Karpas-422 (cell line): ENCODE measurements at places on chromosomes 3 and 15. TPM values are rescaled to one million over a fixed set of nuclear protein-coding genes. Genes with fewer than 3 reads are reported as not detected.
A peak's percentile ranks its signal among the peaks of the same experiment; 100 is the strongest.

DNA sequence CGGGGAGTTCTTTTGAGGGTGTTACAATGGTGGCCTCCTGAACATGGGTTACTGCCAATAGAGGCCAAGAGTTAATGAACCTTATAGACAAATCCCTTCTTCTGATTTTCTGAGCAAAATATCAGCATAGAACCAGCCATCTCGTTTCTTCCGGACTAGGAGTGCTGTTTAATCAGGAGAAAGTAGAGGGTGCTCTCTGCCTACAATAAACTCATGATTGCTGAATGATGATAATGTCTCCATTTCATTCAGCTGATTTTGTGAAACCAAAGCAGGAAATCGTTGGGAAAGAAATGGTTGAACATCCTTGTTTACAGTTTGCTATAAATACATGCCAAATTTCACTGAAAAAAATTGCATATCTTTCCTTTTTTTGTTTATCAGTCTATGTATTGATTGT, 142.8 kb upstream of the PLSCR5 start:
- no peaks in the 10 kb centered on the region for H3K36me3 ChIP-seq
- H3K4me3 ChIP-seq = no peak overlapping the region
- no peaks in the 10 kb centered on the region for H3K27me3 ChIP-seq

DNA sequence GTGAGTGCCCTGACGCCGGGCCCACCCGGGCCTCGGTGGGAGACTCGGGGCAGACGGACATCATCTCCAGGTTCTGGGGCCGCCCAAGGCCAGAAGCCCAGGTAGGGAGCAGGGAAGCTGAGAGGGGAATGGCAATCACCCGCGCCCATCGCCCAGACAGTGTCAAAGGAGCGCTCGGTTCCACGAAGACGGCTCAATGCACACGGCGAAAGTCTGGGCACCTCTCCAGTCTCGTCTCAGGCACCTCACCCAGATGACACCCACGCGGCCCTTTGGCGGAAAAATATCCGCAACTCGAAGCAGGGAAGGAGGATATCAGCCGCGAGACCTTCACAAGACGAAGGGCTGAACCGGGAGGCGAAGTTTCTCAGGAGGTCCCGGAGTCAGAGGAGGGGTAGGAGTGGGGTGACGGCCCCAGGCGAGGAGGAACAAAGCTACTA, 916 bp downstream of the IL17RD start:
- H3K36me3 ChIP-seq = no peaks in the 10 kb centered on the region
- H3K4me3 ChIP-seq = no peak overlapping the region
- DNase-seq = no peak
- H3K27me3 ChIP-seq = no peaks in the 10 kb centered on the region

DNA sequence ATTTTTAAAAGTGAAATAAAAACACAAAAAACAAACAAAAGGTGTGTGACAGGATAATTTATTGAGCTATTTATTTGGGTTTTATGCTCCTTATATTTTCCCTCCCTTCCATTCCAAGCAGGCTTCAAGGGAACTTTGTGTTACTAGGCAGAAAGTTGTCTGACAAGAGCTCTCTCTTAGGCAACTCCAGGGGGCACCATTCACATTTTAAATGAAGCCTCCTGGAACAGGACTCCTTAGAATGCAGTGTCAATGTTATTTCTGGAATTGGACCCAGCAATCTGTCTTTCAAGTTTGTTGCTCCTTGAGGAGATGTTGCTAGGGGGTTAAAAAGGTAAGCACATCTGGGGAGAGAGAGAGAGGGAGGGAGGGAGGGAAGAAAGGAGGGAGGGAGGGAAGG, 5.4 kb upstream of the RFX7 start:
- peaks cover 21% of the 10 kb centered on the region for H3K4me1 ChIP-seq
- no peak overlapping the region for H3K27ac ChIP-seq
- H3K4me3 ChIP-seq = no peak overlapping the region
- no peaks in the 10 kb centered on the region for H3K36me3 ChIP-seq

- peak; percentile 63 for DNase-seq
- H3K4me3 ChIP-seq = 0 out of 2 replicates have a peak overlapping the region, but pooled peaks have one; percentile 5
- H3K36me3 ChIP-seq = no peaks in the 10 kb centered on the region
- H3K27ac ChIP-seq = no peak overlapping the region
- H3K4me1 ChIP-seq = peaks cover 50% of the 10 kb centered on the region
Measured at GRCh38 chr3:134809427-134810051, 14.5 kb downstream of the EPHB1 start.

DNA sequence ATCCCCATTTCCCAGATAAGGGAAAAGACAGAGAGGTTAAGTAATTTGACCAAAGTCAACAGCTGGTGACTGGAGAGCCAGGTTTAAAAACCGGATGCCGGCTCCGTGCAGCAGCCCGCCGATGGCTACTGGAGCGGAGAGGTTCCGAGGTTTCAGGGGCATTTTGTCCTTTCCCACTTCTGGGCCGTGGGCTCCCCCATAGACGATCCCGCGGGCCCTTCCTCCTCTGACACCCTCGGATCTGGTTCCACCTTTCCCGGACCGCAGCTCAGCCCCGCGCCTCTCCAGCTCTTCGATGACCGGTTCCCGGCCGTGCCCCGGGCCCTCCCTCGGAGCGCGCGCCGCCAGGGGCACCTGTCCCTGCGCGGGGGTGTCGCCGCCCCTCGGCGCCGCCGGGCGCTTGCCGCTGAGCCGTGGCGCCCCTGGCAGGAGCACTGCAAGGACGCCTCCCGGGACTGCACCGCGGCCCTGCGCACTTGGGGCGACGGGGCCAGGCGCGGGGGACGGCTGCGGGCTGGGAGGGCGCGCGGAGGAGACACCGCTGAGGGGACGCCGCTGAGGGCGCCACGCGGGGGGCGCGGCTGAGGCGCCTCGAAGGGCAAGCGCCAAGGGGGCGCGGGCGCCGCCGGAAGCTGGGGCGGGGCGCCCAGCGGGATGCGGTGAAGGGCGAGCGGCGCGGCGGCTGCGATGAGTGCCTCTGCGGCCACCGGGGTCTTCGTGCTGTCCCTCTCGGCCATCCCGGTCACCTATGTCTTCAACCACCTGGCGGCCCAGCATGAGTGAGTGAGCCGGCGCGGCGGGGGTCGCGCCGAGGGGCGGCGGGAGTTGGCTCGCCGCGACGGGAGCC, at the start of gene TM6SF1:
Gene TM6SF1, plus strand, starts transcription at position 652 of the 847 bp plus-strand sequence. Its CDS starts 36 bp downstream, at position 688.
- no peak within 1 kb of the TSS for H3K27ac ChIP-seq
- no peaks in the 10 kb centered on the region for H3K27me3 ChIP-seq
- no peak within 1 kb of the TSS for H3K4me3 ChIP-seq
- DNase-seq = no peak
- H3K4me1 ChIP-seq = no peaks in the 10 kb centered on the region
- H3K36me3 ChIP-seq = no peaks in the 10 kb centered on the region

Gene ALG1L2
- not detected in 2 replicates for total RNA-seq

- H3K27ac ChIP-seq = no peak overlapping the region
- no peak overlapping the region for H3K4me3 ChIP-seq
- no peaks in the 10 kb centered on the region for H3K36me3 ChIP-seq
- H3K4me1 ChIP-seq = no peaks in the 10 kb centered on the region
Measured at GRCh38 chr15:45087513-45087912, 26.5 kb downstream of the DUOX2 start.

Gene SCAMP5
- 46.6 and 54.0 TPM in 2 replicates for total RNA-seq

GRCh38 chr3:178002113-178002512, 534.1 kb upstream of the KCNMB2 start:
- H3K4me3 ChIP-seq = no peak overlapping the region
- H3K27ac ChIP-seq = no peak overlapping the region
- H3K36me3 ChIP-seq = no peaks in the 10 kb centered on the region
- H3K4me1 ChIP-seq = no peaks in the 10 kb centered on the region
- no peak for DNase-seq

Gene PARP15
- 27.7 and 54.3 TPM in 2 replicates for total RNA-seq

DNA sequence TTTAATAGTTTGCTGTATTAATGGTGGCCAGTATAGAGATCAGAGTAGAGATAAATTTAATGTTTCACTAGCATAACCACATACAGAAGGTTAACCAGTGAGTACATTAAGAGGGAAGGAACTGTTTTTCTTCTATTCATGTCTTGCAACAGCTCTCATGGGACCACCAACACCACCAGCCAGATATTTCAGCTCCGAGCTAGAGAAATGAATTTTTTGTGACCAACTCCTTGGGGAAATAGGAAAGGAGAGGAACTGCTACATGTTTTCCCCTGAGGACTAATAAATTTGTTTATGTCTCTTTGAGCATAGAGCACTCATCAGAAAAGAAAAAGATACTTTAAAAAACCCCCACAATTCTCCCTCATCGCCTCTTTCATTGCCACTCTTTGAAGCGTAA, 247.5 kb downstream of the MBNL1 start:
- H3K36me3 ChIP-seq = no peaks in the 10 kb centered on the region
- no peaks in the 10 kb centered on the region for H3K27me3 ChIP-seq
- H3K27ac ChIP-seq = no peak overlapping the region
- H3K4me3 ChIP-seq = no peak overlapping the region
- no peak for DNase-seq
